Esophagus muscularis mucosa (tissue), 4 donors: ENCODE measurements at places on chromosomes 1 and 21.

DNA sequence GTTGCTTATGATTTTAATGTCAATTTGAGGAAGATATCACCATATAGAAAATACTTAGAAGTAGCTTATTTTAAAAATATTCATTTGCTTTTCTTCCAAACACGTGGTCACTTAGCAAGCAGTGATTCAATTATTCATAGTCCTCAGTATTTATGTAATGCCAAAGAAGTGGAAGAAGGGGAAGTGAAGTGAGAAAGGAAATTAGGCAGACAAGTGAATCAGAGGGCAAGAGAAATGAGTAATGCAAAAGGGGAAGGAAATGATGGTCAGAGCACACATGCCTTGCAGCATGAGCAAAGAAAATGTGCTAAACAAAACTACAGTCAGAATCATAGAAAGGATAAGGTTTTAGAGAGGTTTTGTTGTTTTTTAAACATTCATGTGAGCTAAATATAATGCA lies 31.8 kb downstream of the SDCCAG8 start:
- no peak for DNase-seq

GRCh38 chr1:79982211-79982610 lies 975.7 kb upstream of the ADGRL4 start:
- peak; percentile 94 for DNase-seq

DNA sequence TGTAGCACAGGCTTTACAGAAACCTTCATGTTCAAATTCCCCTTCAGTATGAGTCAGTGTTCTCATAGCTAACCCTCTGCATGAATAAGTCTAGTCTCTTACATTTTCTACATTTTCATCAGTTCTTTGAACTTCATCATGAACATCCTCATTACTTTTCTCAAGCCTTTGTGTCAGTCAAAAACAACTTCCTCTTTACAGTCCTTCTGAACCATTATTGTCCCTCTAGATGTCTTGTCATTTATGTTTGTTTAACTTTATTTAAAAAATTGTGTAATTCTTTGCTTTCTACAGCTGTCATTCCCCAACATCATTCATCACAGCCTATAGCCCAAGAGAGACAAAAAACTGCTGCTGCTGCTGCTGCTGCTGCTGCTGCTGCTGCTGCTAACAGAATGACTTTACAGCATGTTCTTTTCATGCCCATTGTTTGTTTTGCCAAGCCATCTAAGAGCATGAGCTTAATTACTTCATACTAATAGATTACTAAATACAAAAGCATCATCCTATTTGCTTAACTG lies 133.1 kb downstream of the LRRC40 start:
- DNase-seq, result no peak

GRCh38 chr21:38875694-38876492 lies 70.2 kb downstream of the ETS2 start:
- no peak for DNase-seq

DNA sequence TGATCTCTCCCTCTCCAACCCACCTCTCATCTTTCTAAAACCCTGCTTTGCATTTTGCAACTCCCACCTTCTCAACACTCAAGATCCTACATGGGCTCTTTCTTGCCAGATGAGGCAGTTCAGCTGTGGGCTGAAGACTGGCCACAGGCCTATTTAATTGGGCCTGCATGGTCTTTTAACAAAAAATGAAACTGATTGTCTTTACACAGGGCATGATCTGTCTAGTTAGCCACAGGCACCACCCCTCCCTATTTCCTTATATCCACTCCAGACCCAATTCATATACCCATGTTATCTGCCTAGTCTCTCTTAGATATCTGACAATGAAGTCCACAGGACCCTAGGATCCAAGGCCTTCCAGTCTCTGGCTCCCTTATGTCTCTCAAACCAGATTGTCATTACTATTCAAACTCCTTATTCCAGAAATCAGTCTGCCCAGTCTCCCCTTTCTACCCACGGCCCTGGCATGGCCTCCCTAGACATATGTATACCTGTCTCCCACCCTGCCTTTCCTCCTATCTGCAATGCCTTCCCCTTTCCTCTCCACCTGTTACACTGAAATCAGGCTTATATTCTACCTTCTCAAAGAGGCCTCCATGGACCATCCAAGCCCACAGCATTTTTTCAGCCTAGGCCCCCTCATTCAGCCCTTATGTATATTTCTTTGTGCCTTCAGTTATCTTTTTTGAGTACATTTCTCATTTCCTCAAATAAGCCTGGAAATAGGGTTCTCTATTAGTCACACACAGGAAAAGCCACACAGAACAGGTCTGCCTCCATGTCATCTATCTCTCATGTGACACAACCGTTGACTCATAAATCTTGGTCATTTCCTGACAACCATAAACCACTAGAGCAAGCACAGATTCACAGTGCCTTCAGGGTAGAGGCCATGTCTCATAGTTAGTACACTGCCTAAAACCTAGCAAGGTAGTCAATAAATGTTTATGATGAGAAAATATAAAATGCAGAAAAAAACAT lies 39.0 kb downstream of the LPAR3 start:
- DNase-seq, result peak; percentile 87

GRCh38 chr1:9455487-9456234 lies 83.6 kb upstream of the SLC25A33 start:
- no peak for DNase-seq

DNA sequence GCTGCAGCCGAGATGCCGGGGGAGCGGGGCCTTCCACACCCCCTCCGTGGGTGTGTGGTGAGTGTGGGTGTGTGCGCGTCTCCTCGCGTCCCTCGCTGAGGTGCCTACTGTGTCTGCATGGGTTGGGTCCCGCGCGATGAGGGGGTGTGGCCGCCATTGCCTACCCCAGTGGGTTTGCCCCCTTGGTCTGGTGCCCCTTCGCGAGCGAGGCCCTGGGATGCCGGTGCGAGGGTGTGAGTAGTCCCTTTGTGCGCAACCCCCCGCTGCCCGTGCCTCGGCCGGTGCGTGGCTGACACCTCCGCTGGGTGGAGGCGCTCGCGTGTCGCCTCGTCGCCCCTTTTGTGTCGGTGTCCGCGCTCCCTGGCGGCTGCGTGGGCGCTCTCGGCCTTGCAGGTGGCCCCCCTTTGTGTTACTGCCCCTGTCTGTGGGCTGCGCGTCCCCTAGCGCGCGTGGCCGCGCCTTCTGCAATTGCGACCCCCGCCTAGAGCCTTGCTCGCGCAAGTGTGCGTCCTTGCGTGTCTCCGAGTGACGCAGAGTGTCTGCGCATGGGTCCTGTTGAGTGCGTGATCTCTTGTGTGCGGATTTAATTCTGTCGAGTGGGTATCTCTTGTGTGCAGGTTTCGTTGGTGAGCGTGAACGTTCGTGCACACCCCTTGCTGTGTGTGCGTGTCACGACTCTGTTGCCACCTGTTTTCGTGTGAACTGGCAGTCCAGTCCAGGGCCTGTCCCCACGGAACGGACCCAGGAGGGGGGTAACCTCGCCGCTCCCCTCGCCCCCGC lies 553 bp downstream of the TTC3 start:
- DNase-seq, result no peak

DNA sequence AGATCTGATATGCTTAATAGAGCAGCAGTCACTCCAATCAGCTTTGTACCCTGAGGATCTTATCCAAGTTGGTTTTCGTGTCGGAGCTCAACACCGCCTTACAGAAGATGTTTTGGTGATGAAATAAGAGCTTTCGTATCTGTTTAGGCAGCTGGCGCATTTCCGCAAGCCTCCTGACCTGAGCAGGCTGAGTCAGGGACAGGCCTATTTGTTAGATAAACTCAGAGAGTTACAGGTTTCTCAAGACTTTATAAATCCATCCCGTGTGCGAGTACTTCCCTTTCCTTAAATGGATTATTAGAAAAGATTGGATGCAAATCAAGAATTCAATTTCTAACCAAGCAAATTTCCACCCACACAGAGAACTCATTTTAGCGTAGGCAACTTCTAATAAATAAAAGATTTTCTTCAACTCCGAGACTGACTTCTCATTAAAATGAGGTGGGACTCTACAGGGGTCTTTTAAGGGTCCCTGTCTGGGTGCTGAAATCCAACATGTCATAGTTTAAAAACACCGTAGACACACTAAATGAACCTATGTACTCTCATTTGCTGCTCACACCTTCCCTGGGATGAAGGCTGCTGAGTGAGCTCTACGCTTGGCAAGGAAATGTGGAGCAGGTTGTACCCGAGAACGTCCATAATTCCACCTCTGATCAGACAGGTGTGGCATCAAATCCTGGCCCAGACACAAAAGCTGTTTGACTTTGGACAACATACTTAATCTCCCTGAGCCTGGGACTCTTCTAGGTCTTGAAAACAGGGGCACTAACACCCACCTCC lies 106.9 kb upstream of the F3 start:
- DNase-seq, result no peak

DNA sequence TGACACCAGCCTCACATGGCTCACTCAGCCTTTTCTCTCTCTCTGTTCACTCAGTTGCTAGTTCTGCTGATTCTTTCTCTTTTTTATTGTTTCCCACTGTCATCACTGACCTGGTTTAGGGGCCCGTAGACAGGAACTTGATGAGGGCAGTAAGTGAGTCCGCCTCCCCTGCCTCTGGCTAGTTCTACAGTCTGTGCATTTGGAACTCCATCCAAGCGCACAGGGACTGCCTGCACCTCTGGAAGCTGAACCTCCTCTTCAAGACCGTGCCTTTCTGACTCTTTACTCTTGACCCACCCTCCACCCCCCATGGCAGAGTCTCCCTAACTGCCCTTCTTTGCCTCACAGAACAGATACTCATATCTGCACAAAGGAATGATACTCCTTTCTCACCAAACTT lies 4.2 kb downstream of the TENT5C start:
- no peak for DNase-seq

DNA sequence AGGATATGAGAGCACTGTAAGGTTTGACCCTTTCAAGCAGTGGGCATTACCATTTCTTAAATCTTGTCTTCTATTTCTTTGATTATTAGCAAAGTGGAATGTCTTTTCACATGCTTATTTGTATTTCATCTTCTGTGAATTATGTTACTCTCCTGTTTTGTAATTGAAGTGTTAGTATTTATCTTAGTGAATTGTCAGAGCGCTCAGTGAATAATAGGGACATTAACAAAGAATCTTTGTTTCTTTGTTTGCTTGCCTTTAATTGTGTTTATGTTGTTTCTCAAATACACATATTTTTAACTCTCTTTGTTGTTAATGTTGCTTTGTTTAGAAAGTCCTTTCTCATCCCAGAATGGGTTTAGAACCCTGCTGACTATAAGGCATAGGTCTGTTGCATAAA lies 259.3 kb downstream of the RRAGC start:
- DNase-seq, result no peak

- no peak for DNase-seq
These were observed 62.7 kb downstream of the CD34 start for GRCh38 chr1:207848234-207848633.
